ENCODE measurements at places on chromosomes 11 and 22.

- no peak for DNase-seq
Measured at GRCh38 chr11:76783294-76783895, at the start of gene TSKU. TSKU (plus strand) TSS chr11:76783356; CDS start chr11:76795617, 12,261 bp downstream.

- DNase-seq = no peak
Measured at GRCh38 chr11:34280945-34281872, 76.6 kb downstream of the ABTB2 start.

GRCh38 chr11:121012091-121012490 lies 11.8 kb upstream of the TBCEL start:
- DNase-seq = no peak

GRCh38 chr11:96044311-96044710 lies 120.4 kb upstream of the MTMR2 start:
- no peak for DNase-seq

GRCh38 chr11:66981976-66982578 lies 7.0 kb downstream of the C11orf86 start:
- peak; percentile 89 for DNase-seq

DNA sequence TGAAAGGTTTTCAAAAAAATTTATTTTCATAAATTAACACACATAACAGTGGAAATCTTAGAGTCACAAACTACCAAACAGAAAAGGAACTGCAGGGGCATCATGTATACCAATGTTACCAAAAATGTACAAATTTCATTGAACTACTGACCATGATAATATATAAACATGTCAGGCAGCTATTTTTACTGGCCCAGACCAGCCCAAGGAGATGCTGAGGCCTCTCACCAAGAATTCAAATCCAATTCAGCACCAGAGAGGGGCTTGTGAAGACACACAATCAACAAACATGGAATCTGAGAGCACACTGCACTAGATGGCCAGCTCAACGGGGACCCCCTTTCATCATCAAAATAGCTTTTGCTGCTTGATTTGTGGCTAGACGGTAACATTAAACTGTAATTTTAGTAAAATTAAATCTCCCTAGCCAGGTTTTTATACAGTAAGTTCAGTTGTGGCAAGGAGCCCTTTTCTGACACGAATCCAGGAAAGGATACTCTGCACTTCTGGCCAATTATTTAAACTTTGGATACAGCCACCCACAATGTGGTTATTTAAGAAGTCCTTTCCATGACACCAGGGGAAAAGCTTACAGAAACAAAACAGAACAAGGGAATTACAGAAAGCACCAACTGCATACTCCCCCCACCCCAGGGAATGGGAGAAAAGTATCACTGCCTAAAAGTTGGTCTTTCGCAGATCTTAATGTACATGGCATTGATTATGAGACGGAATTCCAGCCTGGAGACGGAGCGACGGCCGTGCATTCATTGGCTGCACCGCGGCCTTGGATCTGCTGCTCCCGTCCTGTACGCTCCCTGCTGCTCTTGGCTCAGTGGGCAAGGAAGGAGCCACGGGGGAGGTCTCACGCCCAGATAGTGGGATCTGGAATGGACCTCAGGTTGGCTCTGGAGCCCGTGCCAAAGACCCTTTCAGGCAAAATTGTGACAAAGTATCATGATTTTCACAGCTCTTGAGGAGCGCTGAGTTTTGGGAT lies 19.6 kb upstream of the PISD start:
- DNase-seq = no peak

DNA sequence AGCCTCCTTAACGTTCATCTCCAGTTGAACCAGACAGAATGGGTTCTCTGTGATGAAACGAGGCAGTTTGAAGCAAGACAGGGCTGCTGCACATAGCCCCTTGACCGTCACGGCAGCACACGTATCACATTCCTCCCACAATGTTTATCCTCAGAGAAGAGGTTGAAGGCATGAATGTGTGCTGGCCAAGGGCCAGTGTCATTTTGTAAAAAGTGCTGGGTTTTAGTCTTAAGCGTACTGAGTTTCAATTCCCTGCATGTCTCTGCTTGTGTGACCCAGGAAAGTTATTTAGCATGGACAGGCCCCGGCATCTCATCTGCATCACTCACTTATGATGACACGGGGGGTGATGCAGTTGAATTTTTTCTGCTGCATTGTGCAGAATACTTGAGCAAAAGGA lies 31.6 kb downstream of the TTC12 start:
- DNase-seq = peak; percentile 39

GRCh38 chr11:103842191-103842590 lies 194.2 kb upstream of the DDI1 start:
- DNase-seq = no peak

GRCh38 chr11:94933223-94934130 lies 39.9 kb downstream of the CWC15 start:
- no peak for DNase-seq

GRCh38 chr22:45709060-45709739 lies 37.6 kb downstream of the ATXN10 start:
- DNase-seq = no peak

Data from NCI-H1092 treated with DMSO at 0.1 percent for 48 hours (cell line).